Activated CD8-positive, alpha-beta T cell treated with anti-CD3 and anti-CD28 coated beads, Interleukin-2, amount 10 ng/mL, durations not matched to agents 7 days and 5 days (primary cell): ENCODE measurements at places on chromosomes 3 and 15. TPM values are rescaled to one million over a fixed set of nuclear protein-coding genes. Genes with fewer than 3 reads are reported as not detected.

GRCh38 chr15:46413799-46414198 is 779.0 kb downstream of the SQOR start:
- DNase-seq: no peak

DNA sequence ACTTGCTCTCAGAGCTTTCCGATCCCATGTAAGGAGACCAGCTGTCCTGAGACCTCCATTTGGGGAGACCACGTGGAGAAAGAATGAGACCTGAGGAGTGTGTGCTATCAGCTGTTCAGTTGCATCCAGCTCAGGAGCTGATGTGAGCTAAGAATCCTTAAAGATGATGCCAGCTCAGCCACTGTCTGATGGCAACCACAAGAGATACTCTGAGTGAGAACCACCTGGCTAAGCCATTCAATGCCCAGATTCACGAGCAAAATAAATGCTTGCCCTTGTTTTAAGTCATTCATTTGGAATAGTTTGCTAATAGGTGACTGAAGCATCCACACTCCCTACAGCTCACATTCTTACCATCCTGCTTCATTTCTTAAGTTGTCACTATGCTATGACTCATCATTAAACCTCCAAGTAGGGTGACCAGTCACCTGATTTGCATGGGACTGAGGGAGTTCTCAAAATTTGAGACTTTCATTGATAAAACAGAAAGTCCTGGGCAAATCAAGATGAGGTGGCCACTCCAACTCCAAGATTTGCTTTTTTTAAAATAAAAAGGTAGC is 56.4 kb downstream of the SPTSSB start:
- no peak for DNase-seq

- DNase-seq: no peak
These were observed 48.5 kb upstream of the RAP2B start for GRCh38 chr3:153113541-153113940.

DNA sequence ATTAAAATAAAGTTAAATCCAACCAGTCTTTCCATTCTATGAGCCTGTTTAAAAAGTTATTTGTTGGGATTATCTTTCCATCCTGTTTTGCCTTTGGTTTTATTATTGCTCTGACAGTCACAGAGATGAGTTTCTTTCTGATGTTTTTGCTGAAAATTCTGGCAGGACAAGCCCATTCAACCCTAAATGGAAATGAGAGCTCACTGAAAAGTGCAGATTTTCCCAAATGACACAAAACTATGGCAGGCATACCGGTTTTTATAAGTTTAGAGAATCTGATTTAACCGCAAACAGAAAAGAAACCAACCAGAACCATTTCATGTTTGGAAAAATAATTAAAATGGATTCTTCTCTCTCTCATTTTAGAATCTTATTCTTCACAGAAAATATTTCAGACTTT is 238.1 kb upstream of the SGO1 start:
- no peak for DNase-seq

GRCh38 chr3:116390318-116390717 is 55.0 kb downstream of the LSAMP start:
- DNase-seq: no peak

GRCh38 chr3:130707902-130708601 is 38.6 kb downstream of the PIK3R4 start:
- no peak for DNase-seq

DNA sequence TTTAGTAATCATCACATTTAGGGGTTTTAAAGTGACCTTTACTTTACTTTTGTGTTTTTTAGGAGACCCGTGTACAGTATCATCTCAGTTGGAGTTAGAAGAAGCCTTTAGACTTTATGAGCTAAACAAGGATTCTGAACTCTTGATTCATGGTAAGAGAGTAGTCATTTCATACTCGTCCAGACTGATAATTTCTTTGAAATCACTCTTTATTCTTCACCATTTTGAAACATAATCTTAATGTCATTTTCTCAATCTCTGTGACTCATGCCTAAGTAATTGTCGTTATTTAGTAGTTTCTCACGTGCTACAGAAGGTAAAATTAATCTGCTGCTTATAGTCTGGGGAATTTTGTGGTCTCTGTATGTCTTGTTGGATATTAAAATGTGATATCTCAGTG is 37.7 kb downstream of the PRKCI start:
- DNase-seq: no peak

- DNase-seq: no peak
These were observed 38.4 kb downstream of the PCOLCE2 start for GRCh38 chr3:142850395-142851023.

GRCh38 chr3:147872568-147872967 is 463.4 kb downstream of the ZIC1 start:
- no peak for DNase-seq

- DNase-seq: no peak
These were observed 13.0 kb downstream of the LIPC start for GRCh38 chr15:58444658-58445332.

DNA sequence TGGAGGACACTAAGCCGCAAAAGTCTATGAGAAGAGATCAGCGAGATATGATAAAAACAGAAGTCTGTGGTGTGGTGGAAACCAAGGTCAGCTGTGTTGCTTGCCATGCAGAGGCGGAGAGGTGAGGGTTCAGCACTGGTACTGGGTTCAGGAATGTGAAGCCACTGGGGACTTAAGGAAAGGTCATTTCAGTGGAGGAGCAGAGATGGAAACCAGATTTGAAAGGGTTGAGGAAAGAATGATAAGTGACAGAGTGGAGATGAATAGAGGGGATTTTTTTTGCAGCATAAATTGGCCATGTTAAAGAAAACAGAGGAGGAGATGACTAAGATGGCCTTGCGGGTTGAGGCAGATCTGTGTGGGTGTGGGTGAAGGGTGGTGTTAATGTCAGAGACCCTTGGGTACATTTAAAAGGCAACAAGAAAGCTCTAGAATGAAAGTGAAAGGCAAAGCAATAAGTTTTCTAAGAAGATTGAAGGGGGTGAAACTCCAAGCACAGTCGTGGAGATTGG is 265.5 kb downstream of the ADAMTSL3 start:
- DNase-seq: peak; percentile 34

GRCh38 chr15:60128000-60128376 is 123.9 kb downstream of the FOXB1 start:
- DNase-seq: no peak

DNA sequence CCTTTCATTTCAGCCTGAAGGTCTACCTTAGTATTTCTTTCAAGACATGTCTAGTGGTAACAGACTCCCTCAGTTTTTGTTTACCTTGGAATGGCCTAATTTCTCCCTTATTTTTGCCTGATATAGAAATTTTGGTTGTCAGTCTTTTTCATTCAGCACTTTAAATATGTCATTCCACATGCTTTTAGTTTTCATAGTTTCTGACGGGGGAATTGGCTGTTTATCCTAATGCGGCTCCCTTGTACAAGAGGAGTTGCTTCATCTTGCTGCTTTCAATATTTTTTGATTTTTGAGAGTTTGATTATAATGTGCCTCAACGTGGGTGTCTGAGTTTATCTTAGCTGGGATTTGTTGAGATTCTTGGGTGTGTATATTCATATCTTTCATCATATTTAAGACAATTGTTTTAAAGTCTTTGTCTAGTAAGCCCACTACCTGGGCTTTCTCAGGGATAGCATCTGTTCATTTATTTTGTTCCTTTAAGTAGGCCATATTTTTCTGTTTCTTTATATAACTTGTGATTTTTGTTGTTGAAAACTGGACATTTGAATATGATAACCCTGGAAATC is 51.1 kb upstream of the PYDC2 start:
- no peak for DNase-seq

DNA sequence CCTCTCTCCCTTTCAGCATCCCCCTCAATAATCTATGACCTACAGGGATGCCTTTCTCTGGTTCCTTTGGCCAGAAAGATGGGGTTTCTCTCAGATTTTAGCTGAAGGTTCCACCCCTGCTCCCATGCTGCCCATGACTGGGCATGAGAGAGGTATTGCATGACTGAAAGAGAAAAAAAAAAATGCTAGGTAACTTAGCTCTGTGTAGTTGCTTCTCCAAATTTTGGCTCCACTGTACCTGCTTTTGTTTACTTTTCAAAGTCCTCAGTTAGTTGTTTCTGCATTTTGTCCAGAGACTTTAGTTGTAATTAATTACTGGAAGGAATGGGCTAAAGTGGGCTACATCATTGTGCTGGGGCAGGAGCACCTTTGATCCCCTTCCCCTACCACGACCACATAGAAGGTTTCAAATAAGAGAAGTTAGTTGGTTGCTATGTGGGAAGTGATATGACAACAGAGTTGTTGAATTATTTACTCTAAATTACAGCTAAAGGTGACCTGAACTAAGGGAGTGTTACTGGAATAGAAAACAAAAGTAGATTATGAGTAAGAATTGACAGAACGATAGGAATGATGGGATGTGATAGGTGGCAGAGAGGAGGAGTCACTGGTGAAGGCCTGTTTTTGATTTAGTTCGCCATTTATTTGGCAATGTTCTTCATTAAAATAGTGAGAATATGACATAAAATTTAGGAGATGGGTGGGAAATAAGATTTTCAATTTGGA is 605.4 kb upstream of the NR2F2 start:
- DNase-seq: no peak

- DNase-seq: no peak
These were observed 37.6 kb downstream of the TRA2B start for GRCh38 chr3:185900228-185900627.

Gene GTF2E1
- 32.3 TPM for total RNA-seq

Gene EIF4E3
- 56.5 TPM for total RNA-seq

Gene NEDD4
- 6.2 TPM for total RNA-seq

Gene SLC12A1
- not detected for total RNA-seq

Gene TMEM212
- total RNA-seq: not detected

Gene ZNF662
- 1.7 TPM for total RNA-seq

Gene LOXL1
- 5.9 TPM for total RNA-seq

Gene MUC13
- not detected for total RNA-seq
